ENCODE measurements at places on chromosomes 16 and 17. TPM values are rescaled to one million over a fixed set of nuclear protein-coding genes. Genes with fewer than 3 reads are reported as not detected.

Gene NME3
- 16.6 TPM for polyA plus RNA-seq

Gene BAIAP3
- polyA plus RNA-seq, result 3.1 TPM

GRCh38 chr17:33154869-33155455, 138.1 kb downstream of the ASIC2 start:
- no peak for DNase-seq

GRCh38 chr16:65634291-65634690, 512.4 kb upstream of the CDH11 start:
- DNase-seq, result no peak

DNA sequence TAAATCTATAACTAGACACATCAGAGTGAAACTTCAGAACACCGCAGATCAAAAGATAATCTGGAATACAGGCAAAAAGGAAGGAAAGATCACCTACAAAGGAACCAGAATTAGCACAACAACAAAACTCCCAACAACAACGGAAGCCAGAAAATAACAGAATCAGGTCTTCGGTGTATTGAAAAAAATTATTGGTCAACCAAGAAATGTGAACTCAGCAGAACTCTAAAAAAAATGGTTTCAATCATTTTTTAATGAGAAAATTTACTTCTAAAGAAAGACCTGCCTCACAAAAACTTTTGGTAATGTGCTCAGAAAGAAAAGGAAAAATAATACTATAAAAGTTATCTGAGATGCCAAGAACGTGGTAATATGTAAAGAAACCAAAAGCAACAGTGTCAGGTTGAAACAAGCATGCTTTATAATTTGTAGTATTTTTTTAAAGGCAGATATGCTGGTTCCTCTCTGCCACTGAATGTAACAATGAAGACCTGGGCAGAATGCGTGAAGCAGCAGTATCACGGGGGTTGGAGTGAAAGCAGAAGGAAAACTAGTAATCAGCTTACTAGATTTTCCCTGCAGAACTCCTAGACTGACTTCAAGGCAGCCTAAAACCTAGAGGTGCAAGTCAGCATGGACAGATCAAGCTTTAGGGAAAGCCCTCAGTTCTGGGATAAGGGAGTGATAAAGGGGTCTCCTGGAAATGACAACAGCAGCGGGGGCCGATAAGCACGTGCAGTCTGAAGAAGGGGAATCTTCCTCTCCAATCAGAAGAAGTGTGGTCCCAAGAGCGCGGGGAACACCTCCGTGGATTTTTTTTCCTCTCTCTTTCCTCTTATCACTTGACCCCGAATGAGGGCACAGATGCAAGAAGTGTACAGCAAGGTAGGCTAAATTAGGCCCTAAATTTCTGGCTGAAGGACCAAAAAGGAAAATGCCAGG, 80.9 kb upstream of the TEKT1 start:
- no peak for DNase-seq
